ENCODE measurements at places on chromosomes 1 and 21.
A peak's percentile ranks its signal among the peaks of the same experiment; 100 is the strongest.

DNA sequence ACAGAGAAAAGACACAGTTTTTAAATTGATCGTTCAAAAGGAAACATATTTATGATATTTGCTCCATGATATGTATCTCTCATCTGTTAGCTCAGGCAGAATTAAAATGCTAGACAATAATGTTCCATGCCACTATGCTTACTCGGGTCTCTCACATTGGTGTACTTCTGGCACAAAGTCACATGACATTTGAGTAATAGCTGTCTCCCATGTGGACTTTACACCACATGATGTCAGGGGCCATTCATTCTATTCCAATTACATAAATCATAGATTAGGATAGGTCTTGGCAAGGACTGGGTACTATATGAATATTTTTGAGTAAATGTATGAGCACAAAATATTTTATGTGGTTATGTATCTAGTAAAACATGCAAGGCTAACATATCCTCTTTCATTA, 648.4 kb downstream of the PLA2G4A start:
- DNase-seq, result no peak

DNA sequence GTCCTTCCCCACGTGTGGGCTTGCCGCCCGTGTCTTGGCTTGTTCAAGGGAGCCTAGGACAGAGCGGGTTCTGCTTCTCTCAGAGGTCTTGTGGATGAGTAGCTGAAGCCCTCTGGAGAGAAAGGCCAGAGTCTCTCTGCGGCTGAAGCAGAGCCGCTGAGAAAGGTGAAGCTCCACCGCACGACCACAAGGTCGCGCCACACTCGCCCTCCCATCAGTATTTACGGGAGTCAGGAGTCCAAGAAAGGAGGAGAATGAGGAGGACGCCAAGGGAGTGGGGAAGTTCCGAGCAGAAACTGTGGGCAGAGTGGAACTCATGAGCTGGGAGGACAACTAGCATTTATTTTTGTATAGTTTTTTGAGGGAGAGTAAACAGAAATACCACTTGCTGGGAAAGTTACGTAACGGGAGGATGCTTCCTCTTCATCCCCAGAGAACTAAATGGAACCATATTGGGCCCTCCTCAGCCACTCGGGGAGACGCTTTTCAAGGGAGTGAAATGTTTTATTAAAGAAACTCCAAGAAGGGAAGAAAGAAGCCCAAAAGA, 51.6 kb upstream of the HAO2 start:
- no peak for DNase-seq

- DNase-seq, result no peak
Observed at GRCh38 chr1:222561656-222562055, 13.8 kb upstream of the HHIPL2 start.

DNA sequence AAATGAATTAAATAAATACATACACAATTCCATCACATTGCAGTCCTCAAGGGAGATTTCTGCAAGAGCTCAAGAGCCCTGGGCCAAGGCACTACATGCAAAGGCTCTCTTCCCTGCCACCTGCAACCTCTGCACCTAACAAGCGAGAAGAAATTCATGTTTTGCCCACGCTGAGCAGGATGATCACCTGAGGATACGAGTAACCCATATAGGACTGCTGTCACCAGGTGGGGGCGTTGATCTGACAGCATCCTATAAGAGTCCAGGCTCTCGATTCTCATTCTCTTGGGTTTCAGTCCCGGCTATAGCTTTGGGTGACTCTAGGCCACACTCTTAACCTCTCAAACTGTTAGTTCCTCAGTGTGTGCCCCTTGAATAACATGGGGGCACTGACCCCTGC, 18.7 kb upstream of the SPOCD1 start:
- DNase-seq, result no peak

DNA sequence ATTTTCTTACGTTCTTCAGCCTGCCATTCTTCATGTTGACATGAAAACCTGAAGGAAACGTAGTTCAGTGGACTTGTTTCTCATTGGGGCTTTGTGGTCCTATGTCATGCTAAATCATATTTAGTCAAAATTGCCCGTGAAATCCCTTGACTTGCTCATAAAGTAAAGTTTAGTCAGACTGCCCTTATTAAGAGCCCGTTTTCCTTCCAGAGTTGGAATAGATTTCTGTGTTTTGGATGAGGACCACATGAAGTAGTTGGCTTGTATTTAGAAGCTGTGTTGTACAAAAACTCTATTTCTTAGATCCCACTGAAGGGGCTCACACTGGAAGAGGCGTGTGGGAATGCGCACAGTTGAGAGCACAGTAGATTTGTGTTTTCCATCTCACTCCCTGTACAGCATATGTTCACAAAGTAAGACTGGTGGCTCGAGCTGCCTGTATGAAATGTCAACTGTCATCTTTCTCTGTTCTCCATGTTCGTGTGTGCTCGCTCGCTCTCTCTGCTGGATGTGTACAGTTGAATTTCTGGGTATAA, 42.4 kb downstream of the CAMTA1 start:
- no peak for DNase-seq

GRCh38 chr1:219555806-219556205, 57.1 kb downstream of the ZC3H11B start:
- peak; percentile 41 for DNase-seq

DNA sequence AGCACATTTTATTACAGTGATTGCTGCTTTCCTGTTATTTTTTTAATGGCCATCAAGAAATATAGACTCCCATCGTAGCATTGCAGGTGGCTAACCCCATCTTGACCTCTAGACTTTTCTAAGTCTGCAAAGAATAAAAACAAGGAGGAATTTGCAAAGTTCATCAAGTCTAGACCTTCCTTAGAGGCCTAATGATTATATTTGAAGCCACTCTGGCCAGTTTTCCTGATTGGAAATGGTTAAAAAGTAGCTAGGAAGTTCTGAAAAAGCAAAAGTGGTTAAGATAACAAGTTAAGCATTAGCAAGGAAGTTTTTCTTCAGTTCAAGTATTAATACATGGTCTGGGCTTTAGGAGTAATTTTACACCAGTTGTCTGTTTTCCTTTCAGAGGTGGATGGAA, 16.7 kb upstream of the KCNJ15 start:
- DNase-seq, result no peak

- no peak for DNase-seq
Observed at GRCh38 chr1:24849672-24850295, 80.3 kb downstream of the RUNX3 start.

GRCh38 chr1:17258758-17259130, 9.8 kb downstream of the PADI3 start:
- no peak for DNase-seq

GRCh38 chr1:205582471-205583291, 49.1 kb downstream of the ELK4 start:
- DNase-seq, result no peak

DNA sequence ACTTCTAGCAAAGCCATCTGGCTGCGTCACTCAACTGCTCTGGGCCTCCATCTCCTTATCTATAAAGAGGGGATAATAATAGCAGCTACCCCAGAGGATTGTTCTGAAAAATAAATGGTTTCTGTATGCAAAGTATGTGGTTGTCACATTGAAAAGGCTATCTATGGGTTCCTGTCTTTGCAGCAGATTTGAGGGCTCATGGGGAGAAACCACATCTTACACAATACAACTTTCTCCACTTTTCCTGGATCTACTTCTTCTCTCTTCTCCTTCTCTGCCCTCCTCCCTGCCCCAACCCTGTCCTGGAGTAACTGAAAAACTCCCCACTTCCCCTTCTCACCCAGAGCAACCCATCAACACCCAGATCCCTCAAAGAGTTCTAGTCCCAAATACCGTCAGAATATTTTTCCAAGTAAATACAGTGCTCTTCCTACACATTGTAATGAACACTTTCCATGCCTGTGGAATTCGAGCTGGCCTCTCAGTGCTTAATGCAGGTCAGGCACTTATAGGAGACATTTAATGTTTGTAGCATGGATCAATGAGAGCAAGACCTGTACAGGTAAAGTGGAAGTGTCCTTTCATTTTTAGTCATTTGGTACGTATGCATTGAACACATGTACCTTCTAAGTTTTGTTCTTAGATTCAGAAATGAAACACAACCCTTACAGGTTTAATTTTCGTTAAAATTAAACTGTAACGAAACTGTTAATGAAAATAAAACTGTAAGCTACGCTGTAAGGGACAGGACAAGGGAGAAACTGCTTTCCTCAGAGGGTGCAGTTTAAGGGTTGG, 131.9 kb downstream of the AK5 start:
- DNase-seq, result no peak

- DNase-seq, result no peak
Observed at GRCh38 chr1:47388891-47389238, 27.2 kb upstream of the FOXE3 start.

DNA sequence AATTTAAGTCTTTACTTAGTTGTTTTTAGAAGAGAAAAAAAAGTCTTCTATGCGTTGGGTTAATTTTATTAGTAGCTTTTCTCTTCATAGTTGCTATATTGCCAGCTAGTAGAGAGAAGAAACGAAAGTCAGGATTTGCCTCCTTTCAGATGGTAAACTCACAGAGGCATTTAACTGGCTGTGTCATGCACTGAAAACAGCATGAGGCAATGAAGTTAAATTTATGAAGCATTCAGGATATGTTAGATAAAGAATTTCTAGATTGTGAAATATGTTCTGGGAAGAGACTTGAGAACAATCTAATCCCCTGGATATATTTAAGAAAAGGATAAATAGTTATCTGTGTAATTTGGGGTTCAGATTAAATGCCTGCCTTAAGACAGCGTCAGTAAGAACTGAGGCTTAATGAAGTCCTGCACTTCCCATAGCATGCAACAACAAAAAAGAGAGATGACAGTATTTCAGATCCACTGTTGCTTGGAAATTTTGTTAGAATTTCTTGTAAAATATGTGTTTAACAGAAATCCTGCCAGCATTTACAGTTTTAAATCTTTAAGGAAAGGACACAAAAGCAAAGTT, 1.7 kb downstream of the ANGPTL1 start:
- no peak for DNase-seq

DNA sequence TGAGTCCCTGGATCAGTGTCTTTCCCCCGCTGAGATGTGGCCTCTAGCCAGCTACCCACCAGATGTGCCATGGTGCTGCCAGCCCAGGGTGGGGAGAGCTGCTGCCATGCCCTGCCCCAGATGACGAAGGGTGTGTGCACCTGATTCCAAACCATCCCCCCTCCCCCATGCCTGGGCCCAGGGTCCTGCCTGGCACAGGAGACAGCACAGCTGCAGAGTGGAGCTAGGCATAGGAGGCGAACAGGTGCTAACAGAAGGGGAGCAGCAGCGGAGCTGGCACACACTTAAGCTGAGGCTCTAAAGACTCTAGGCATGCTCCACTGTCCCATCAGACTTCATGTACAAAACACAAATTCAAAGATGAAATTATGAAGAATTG, 9.0 kb upstream of the LDLRAP1 start:
- DNase-seq, result no peak

GRCh38 chr1:23370330-23370708, 683 bp upstream of the ZNF436 start:
- no peak for DNase-seq

DNA sequence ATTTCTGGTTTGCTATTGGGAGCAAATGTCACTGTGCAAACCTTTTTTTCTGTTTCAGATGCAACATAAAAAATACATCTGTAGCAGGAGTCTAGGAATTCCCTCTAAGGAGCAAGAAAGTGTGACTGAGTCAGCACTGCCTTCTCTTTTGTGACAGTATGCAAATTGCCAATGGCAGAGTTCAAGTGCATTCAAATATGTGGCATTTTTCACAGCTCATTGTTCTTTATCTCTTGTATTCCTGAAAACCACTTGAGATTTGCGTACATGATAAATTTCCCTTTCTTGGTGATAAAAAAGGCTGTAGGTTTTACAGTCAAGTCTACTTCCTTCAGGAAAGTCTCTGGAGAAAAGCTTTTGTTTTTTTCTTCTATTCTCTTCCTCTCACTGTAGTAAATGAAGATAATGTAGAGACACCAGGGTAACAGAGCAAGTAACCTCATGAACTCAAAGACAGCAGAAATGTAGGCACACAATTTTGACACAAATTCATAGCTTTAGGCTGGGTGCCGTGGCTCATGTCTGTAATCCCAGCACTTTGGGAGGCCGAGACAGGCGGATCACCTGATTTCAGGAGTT, 129.7 kb upstream of the L1TD1 start:
- DNase-seq, result no peak

DNA sequence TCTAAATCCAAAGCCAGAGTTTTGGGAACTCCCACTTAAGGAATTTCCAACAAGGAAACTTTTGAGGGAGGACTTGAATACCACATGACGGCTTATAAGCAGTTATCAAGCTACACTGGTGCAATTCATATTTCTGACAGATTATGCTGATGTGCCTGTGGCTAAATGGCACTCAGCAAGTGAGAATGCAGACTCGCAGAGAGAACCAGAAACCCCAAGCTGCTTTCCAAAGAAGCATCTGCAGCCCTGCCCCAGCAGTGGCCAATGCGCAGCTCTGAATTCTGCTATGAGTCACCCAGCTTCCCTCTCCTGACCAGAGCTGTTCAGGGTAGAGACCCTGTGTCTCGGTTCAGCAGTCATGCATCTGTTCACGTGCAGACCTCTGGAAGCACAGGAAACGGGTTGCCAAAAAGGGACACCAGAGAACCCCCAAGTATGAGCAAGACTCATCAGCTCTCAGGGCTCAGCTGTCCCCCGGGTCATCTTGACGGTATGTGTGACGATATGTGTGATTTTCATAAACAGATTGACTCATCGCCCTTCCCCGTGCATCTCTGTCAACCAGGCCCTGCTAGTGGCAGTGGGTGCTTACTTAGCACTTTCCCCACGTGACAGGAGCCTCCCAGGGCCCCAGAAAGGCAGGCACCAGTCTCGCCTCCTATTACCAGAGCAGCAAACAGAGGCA, 76.3 kb downstream of the ITPKB start:
- peak; percentile 85 for DNase-seq

GRCh38 chr1:155226910-155227260, 18.4 kb downstream of the MTX1 start:
- DNase-seq, result no peak

- DNase-seq, result peak; percentile 51
Observed at GRCh38 chr1:16348414-16349182, 3.7 kb downstream of the FBXO42 start.

DNA sequence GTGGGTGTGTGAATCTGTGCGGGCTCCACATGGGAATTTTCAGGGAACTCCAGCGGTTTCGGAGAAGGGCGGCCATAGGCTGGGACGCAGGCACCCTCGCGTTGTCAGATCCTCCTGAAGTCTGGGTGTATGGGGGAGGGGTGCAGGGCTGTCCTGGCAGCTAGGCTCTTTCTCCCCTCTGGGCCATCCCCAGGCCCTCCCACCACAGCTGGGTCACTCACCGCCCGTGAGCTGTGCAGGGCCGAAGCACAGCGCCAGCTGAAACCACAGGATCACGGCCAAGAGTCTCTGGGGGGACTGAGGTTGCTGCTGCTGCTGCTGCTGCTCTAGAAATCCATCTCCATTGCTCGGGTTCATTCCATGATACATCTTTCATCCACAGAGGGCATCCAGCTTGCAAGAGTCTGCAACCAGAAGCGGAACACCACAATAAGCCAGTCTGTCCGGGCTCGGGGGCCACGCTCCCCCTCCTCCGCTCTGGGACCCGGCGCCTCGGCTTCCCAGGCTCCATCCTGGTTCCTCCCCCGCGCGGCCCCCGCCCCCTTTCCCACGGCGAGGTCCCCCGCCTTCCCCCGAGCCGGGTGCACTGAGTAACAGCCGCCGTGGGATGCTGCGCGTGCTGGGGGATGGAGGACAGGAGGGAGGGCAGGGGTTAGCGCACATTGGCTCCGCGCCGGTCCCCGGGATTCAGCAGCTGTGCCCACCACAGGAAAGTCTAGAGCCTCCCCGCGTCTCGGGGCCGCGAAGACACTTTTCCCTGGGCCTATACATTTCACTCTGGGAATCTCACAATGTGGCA, 720 bp downstream of the SUSD4 start:
- DNase-seq, result no peak

- DNase-seq, result no peak
Observed at GRCh38 chr21:32476661-32477423, 64.3 kb downstream of the EVA1C start.
